ENCODE measurements at places on chromosomes 1 and 21.

- no peak for DNase-seq
Measured at GRCh38 chr1:96633695-96634094, 87.9 kb upstream of the PTBP2 start.

GRCh38 chr1:12654657-12655056 lies 10.8 kb downstream of the AADACL4 start:
- no peak for DNase-seq

DNA sequence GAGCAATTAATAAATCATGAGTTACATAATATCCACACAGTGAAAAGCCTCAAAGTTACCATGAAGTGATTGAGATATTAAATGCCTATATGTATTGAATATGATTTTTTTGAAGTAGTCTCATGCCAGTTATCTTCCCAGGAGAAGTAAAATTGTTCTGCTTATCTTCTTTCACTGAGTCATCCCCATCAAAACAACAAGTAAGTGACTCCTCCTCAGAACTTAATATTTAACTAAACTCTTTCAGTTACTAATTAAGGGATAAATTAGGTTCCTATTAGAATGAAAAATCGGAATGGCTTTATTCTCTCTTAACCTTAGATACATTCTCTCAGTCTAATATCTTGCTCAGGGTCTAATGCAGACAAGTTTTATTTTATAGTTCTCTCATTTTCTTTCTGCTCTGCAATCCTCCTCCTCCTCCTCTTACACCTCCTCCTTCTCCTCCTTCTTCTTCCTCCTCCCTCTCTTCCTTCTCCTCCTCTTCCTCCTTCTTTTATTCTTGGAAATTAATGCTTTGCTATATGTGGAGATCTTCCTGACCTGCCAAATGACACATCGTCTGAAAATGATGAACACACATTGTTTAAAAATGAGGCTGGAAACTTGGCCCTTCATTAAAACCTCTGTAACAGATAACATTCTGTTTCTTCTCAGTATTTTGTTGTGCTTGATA lies 110.9 kb downstream of the RUNX1 start:
- DNase-seq, result no peak

GRCh38 chr21:32626621-32627196 lies 14.5 kb upstream of the CFAP298 start:
- no peak for DNase-seq

Data from activated CD8-positive, alpha-beta memory T cell treated with anti-CD3 and anti-CD28 coated beads for 1 hour (primary cell).